Neural progenitor cell (in vitro differentiated cells): ENCODE measurements at places on chromosomes 5 and 9.

DNA sequence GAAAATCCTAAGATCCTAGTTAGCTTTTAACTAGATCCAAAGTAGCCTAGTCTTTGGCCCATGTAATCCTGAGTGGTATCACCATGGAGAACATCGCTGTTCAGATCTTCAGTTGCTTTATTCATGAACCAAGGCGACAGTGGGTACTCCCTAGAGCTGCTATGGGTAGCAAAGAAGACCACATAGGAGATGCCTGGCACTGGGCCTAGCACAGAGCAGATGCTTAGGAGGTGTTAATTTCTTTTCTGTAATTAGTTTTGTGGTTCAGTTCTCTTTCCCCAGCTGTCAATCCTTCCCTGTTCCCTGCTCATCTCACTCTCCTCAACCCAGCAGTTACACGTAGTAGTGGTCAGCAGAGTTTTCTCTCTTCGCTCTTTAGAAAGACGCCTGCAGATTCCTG is 9.3 kb downstream of the CAST start:
- no peak for DNase-seq

DNA sequence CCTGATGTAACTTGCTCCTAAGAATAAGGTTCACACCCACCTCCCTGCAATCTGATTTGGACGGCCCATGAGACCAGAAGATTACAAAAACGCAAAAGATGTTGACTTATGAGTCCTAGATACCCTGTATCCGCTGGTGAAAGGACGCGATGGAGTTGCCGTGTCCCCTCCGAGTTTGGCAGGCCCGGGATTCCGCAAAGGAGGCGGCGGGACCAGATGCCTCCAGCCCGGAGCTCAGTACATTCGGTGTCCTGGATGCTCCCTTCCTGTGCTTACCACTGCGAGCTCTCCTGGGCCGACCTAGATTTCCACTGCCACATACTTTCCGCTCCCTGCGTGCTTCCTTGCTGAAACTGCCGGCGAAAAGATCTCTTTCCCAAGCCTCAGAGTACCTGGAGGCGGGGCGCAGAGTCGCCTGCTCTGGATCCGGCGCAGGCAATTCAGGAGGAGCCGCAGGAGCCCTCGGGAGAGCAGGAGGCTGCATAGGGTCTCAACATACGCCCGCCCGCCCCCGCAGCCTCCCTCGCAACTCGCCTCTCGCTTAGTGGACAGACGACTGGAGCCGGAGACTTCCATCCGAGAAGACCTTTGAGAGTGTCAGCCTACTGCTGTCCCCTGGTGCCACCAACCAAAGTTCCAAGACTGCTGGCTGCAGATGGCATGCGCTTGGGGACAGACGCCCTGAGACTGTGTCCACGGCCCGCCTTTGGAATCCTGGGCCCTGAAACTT is 39.8 kb downstream of the ANXA2R start:
- DNase-seq = peak; percentile 73

DNA sequence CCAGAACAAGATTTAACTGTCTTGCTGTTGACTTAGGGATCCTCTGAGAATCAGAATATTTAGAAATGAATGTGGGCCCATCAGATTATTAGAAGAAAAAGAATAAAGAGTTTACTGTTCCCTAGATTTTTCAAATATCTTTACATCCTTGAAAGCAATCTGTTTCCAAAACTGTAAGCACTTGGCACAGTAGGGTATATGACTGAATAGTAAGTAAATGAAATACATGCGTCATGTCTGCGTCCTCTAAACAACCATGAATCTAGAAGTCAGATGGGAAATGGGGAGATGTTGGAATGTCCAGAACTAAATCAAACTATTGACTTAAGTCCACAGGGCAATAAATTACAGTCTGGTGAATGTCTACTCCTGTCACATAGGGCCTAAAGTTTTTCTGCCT is 26.1 kb downstream of the TTC23L start:
- DNase-seq = no peak

DNA sequence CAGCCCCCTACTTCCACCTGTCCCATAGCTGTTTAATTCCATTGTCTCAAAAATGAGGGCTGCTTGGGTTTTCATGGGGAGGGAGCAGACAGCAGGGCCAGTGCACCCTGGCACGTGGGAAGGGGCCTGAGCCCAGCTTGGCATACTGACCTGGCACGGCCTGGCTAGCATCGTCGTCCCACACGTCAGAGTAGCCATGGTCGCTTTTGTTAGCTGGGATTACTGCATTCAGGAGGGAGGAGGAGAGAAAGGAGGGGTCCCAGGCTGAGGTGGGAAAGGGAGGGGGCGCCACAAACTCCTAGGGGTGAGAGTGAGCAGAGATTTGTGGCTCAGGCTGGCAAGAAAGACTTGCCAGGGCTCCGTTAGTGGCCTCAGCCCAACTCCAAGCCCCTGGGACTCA is 21.1 kb upstream of the CYSTM1 start:
- peak; percentile 85 for DNase-seq
